Retinal pigment epithelial cell (primary cell): ENCODE measurements at places on chromosomes 1 and 21.

GRCh38 chr1:175072099-175072951 is 4.7 kb downstream of the TNN start:
- no peak for DNase-seq

- no peak for DNase-seq
Observed at GRCh38 chr21:33736569-33736968, 94.3 kb downstream of the ITSN1 start.

DNA sequence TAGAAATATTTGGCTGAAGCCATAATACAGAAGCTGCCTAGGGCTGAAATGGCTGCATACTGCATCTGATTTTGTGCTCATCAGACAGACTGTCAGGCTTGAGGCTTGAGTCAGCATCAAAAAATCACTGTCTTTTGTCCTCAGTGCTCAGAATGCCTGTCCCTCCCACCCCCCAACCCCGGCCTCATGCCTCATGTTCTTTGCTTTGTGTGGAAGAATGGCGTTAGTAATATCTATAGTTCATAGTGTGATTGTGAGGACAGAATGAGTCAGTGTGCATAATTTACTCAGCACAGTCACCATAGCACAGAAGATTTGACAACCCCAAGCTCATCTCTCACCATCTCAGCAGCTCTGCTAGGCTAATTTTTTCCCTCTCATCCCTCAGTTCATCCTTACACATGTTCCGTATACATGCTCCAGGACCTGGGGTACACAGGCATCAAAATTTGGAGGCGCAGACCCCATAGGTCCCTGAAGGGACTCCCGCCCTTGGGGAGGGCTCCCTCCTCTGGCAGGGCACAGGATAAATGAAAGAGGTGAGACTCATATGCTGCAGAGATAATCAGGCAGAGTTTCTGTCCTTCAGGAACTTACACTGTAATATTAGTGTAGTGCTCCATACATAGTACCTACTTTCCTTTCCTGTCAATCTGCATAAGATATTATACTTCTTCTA is 159.1 kb upstream of the C8B start:
- DNase-seq: no peak

DNA sequence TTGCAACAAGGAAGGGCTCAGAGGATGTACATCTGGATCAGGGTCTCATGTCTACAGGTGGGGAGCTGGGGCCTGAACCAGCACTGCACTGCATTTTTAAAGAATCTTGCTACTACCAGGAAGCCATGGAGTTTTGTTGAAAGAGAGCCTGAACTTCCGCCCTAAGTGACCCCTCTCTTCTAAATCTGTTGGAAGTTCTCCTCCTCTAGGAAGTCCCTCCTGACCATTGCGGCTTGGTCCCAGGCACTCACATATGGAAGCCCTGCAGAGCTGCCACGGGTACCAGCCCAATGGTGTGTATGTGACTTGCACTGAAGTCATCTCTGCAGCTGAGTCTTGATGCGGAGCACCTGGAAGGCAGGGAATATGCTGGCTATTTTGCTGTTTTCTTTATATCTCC is 192.0 kb upstream of the GALNT2 start:
- no peak for DNase-seq

- DNase-seq: no peak
Observed at GRCh38 chr1:101431956-101432510, 195.2 kb downstream of the S1PR1 start.
